ENCODE measurements at places on chromosomes 2 and 18. TPM values are rescaled to one million over a fixed set of nuclear protein-coding genes. Genes with fewer than 3 reads are reported as not detected.

CAPN10 gene
- 30.3 TPM for total RNA-seq

INHA gene
- total RNA-seq: 0.50 TPM

ACVR1C gene
- total RNA-seq: 0.33 TPM

LIMS2 gene
- 1.4 TPM for total RNA-seq

MBD5 gene
- total RNA-seq: 20.0 TPM

C2orf81 gene
- total RNA-seq: 1.00 TPM

SIX3 gene
- under 0.01 TPM for total RNA-seq

TAF1B gene
- total RNA-seq: 46.6 TPM

IL1RN gene
- not detected for total RNA-seq

KIF5C gene
- total RNA-seq: 0.66 TPM

C2orf66 gene
- 0.12 TPM for total RNA-seq

STON1 gene
- 8.2 TPM for total RNA-seq

G6PC2 gene
- total RNA-seq: not detected

DAPL1 gene
- not detected for total RNA-seq

AGXT gene
- under 0.01 TPM for total RNA-seq

SERPINB3 gene
- total RNA-seq: not detected

GPR39 gene
- total RNA-seq: 3.1 TPM

GDF7 gene
- total RNA-seq: 4.0 TPM

NAPG gene
- 50.6 TPM for total RNA-seq

SERPINE2 gene
- 306 TPM for total RNA-seq

KIF1A gene
- total RNA-seq: not detected

RTP5 gene
- total RNA-seq: not detected

CAB39 gene
- 78.4 TPM for total RNA-seq

CERKL gene
- total RNA-seq: under 0.01 TPM

TNP1 gene
- total RNA-seq: not detected

ERICH2 gene
- 0.33 TPM for total RNA-seq

CNGA3 gene
- not detected for total RNA-seq

GALR1 gene
- under 0.01 TPM for total RNA-seq

CBLN2 gene
- 0.11 TPM for total RNA-seq

NR4A2 gene
- 0.11 TPM for total RNA-seq

CROCC2 gene
- not detected for total RNA-seq

AP1S3 gene
- total RNA-seq: 10.2 TPM

FBXO36 gene
- total RNA-seq: 1.9 TPM

C1QL2 gene
- not detected for total RNA-seq

HES6 gene
- 5.5 TPM for total RNA-seq

CNOT9 gene
- total RNA-seq: 69.2 TPM

FN1 gene
- 2,380 TPM for total RNA-seq

DNER gene
- total RNA-seq: 0.55 TPM

DPP10 gene
- total RNA-seq: not detected

MAL gene
- not detected for total RNA-seq

DYNAP gene
- not detected for total RNA-seq

SLC25A52 gene
- not detected for total RNA-seq

TMEM131 gene
- 42.0 TPM for total RNA-seq

Measured in uterine smooth muscle cell (primary cell).